ENCODE measurements at places on chromosomes 12 and 14.

DNA sequence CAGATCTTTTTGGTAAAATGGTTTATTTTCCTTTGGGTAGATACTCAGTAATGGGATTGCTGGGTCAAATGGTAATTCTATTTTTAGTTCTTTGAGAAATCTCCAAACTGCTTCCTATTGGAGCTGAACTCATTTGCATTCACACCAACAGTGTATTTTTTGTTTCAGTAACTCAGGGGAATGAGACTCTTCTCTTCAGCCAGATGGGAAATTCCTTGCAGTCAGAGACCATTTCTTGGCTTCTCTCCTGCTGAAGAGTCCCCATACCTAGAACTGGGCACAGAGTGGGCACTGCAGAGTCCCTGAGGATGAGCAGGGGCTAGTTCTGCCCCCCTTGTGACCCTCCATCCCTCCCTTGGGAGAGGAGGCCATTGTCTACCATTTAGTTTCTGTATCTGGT lies 10.8 kb downstream of the SDSL start:
- no peak for DNase-seq

DNA sequence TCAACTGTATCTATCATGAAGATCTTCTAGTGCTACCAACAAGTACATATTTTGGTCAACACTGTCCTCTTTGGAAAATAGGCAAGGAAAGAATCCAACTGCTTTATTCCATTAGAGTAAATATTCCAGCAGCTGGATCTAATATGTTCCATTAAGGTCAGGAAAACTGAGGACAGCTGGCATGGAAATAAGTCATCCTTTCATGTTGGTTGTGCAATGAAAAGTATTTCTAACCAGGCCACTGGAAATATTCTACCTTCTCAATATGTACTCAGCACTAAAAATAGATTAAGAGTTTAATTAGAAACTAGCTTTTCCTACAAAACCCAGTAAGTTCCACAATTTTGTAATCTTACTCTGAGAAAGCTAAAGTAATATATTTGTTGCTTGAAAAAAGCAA lies 19.6 kb downstream of the HIGD1C start:
- no peak for DNase-seq

DNA sequence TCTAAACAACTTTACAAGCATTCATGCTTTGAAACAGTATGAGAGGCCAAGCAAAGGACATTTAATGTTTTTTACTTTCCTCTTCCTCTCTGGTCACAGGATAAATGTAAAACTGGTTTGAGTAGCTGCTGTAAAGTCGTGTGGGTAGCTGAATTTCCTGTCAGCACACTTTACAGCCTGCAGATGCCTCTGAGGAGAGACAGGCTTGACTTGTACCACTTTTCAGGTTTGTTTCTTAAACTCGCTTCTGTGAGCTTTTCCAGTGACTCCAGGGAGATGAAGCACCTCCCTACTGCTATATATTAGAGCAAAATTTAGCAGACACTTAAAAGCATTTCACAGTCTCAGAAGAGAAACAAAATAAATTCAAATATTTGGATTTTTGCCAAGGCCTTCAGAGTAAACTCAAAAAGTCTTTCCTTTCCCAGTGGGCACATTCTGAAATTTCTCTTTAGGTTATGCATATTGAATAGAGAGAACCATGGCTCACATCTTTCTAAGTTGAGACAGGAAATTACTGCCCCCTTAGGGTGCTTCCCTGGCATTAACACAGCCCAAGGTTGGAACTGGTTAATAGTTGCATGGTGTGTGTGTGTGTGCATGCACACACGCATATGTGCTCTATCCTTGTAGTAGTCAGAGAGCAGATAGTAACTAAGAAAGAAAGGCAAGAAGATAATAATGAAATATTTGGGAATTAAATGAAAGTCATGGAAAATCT lies 557.3 kb upstream of the MIS18BP1 start:
- DNase-seq = no peak

GRCh38 chr12:128606538-128606937 lies 217.2 kb downstream of the SLC15A4 start:
- no peak for DNase-seq

GRCh38 chr12:96177013-96177412 lies 17.2 kb upstream of the ELK3 start:
- no peak for DNase-seq

- no peak for DNase-seq
Measured at GRCh38 chr14:45381091-45381490, 128.1 kb upstream of the MIS18BP1 start.

- no peak for DNase-seq
Measured at GRCh38 chr12:42421844-42422779, 96.1 kb downstream of the PPHLN1 start.

DNA sequence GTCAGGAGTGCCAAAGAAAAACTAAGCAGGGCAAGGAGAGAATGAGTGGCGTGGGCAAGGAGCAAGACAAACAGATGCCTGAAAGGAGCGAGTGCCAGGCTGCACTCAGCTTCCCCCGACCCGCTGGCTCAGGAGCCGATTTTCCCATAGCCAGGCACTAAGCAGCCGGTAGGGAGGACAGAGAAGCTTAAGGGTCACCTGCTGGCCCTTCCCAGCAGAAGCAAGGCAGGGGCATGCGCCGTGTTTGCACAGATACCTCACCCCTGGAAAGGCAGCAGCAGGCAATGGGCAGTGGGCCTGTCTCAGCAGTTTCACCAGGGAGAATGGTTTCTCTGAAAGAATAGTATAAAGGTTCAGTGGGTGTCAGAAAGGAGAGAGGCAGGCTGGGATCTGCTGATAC lies 104.9 kb upstream of the FKBP4 start:
- no peak for DNase-seq

DNA sequence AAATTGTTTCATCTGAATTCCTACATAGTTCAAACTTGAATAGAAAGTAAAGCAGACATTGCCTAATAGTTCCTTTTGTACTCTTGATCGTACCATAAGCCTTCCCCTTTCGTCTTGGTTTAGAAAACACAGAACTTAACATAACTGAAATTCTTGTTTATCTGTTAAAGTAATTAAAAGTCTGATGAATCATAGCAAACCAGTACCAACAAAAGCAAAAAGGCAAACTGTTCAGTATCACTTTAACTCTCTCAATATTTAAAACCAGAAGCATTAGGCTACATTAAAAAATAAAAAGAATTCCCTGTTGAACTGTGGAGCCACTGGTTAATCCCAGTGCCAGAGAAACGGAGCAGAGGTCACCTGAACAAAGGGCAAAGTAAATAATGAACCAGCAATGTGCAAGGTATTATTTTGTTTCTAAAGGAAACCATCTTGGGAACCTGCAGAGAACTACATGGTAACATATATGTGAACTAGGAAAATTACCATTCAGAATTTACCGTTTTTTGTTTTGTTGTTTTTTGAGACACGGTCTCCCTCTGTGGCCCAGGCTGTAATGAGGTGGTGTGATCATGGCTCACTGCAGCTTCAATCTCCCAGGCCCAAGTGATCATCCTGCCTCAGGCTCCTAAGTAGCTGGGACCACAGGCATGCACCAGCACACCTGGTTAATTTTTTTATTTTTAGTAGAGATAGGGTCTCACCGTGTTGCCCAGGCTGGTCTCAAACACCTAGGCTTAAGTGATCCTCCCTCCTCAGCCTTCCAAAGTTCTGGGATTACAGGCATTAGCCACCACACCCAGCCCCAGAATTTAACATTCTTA lies 17.1 kb upstream of the HIGD1C start:
- no peak for DNase-seq

DNA sequence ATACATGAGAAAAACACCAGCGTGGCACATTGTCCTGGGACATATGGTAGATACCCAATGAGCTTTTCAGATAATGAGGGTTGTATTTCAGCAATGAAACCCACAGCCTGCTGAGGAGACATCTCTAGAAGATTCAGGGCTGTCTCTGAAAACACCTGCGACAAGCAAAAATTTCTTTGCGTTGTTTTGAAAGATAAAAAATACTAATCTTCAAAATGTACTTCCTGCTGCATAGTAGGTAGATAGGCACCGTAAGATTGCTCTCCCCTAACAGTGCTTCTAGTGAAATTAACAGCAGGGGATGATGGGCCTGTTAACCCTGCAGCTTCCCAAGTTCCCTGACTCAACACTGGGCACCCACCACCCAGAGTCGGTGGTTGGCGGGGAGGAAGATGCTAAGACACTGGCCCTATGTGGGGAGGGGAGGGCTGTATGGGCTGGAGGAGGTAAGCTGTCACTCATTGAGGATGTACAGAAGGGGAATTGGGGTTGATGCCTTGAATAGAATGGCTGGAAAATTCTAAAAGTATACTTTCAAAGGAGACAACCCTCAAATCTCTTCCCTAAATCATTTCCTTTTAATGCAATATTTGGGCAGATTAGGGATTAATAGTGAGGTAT lies 20.0 kb downstream of the ZFP36L1 start:
- DNase-seq = no peak

DNA sequence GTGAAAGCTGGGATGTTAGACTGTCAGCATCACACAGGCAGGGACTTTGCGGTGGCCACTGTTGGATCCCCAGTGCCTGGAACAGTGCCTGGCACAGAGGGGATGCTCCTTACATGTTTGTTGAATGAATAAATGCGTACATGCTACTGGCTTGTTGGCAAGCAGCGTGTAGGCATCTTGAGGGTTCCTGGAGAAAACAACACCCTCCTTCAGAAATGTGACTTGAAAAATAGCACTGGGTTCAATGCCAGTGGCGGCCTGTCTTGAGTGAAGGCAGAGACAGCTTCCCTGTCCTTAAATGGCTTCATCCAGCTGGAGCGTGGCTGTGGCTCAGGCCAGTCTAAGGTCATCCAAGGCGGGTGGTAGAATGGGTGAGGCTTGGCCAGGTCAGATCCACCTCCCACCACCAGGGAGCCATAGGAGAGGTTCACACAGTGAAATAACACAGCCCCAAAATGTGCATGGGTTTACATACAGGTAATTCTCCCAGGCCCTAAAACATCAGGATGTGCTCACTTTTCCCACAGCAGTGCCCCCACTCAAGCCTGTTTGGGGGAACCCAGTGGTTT lies 171.4 kb downstream of the PHETA1 start:
- no peak for DNase-seq

DNA sequence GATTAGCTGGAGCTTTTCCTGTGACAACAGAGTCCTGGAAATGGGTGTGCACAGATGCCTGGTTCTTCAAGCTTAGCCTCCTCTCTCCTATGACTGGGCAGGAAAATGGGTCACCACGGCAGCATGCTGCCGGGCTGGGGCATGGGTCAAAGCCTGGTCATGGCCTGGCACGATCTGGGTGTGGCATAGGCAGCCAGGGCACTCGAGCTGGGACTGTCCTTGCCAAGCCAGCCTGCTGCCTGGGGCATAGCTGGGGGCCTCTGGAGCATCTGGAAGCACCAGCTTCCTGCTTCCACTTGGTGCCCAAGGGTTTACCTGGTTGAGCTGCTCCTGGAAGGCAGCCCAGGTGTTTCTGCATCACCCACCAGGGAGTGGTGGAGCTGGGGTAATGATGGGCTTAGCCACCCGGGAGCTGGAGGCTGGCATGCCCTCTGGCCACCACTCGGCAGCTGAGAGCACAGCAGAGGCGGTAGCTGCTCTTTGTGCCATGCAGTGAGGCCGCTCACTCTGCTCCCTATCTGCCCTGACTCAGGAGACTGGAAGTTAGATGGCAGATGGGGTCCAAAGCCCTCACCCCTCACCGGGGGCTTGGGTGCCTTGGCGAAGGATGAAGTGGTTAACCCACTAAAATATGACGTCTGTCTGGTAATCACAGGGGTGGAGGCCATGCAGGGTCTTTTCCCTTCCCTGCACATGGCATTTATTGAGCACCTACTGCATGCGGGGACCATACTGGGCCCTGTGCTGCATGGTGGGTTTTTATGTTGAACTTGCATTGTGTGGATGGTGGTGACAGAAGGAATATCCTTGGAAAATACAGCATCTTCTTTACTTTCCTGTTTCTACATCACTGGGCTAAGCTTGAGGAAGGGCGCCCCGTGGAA lies 1.7 kb downstream of the OTUB2 start:
- DNase-seq = no peak
